Activated naive CD8-positive, alpha-beta T cell treated with anti-CD3 and anti-CD28 coated beads for 36 hours (primary cell): ENCODE measurements at places on chromosomes 1 and 21. TPM values are rescaled to one million over a fixed set of nuclear protein-coding genes. Genes with fewer than 3 reads are reported as not detected.
A peak's percentile ranks its signal among the peaks of the same experiment; 100 is the strongest.

GRCh38 chr1:75132812-75133619 is 1.2 kb upstream of the LHX8 start:
- no peak overlapping the region for H3K4me3 ChIP-seq
- DNase-seq, result no peak
- peaks cover 99% of the 10 kb centered on the region for H3K27me3 ChIP-seq
- H3K36me3 ChIP-seq, result peaks cover 3% of the 10 kb centered on the region

PTGS2 gene
- 0.21 TPM for total RNA-seq

RPL22 gene
- 486 TPM for total RNA-seq

GRCh38 chr1:198270273-198270828 is 113.6 kb downstream of the NEK7 start:
- no peak for DNase-seq
- H3K4me1 ChIP-seq, result peaks cover 18% of the 10 kb centered on the region
- H3K36me3 ChIP-seq, result peaks cover 5% of the 10 kb centered on the region

DNA sequence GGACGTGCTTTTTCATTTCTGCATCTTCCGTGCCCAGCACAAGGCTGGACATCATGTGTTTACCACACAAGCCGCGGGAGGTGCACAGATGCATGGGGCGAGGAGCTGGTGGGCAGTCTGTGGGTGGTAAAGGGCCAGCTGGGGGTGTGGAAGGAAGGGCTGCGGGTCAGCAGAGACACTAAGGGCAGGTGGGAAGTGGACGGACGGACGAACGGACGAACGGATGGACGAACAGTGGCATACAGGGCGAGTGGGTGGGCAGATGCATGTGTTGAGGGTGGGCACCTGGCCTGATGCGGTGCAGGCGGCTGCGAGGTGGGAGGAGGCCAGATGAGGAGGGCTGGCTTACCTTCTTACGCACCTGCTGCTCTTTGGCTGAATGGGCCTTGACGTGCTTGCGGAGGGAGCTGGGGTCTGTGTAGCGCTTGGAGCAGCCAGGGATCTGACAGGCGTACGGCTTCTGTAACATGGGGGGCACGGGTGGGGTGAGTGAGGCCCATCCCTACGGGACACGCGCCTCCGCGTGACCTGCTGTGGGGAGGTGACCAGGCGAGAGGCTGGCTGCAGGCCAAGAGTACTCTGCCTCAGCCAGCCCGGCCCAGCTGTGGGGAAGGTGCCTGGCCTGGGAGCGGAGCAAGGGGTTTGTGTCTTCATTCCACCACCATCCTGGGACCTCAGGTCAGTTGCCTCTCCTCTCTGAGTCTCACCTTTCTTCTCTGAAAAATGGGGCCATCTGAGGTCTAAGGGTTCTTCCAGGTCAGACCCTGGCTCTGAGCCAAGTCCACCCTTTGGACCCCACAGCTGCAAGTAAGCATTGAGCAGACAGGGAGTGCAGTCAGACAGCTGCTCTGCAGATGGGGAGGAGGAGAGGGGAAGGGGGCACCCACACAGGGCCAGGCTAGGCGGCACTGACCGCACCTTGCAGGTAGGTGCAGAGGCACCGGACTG is 65.5 kb downstream of the DMRTB1 start:
- H3K27ac ChIP-seq, result no peak overlapping the region
- H3K4me1 ChIP-seq, result no peaks in the 10 kb centered on the region
- H3K4me3 ChIP-seq, result no peak overlapping the region

AVPR1B gene
- total RNA-seq, result not detected

ZNF684 gene
- 6.2 TPM for total RNA-seq

DNA sequence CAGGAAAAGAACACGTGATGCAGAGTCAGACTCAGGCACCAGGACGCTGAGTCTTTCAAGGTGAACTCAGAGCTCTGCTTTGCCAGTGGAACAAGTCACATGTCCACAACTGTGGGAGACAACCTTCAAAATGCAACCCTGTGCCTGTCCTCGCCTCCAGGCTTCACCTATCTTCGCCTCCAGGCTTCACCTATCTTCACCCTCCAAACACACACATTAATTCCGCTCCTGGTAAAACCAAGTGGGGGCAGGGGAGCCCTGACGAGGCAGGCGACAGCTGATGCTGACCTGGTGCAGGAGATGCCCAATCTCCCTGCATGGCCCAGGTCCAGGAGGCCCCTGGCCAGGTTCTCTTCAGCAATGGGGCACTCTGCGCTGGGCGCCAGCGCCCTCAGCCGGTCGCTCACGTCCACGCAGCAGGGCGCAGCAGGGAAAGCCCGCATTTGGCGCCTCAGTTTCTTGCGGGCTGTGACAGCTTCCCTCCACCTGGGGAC is 28.0 kb upstream of the LSS start:
- no peak overlapping the region for H3K27ac ChIP-seq
- peaks cover 41% of the 10 kb centered on the region for H3K36me3 ChIP-seq
- DNase-seq, result no peak
- H3K4me1 ChIP-seq, result peaks cover 18% of the 10 kb centered on the region
- no peaks in the 10 kb centered on the region for H3K27me3 ChIP-seq

DNA sequence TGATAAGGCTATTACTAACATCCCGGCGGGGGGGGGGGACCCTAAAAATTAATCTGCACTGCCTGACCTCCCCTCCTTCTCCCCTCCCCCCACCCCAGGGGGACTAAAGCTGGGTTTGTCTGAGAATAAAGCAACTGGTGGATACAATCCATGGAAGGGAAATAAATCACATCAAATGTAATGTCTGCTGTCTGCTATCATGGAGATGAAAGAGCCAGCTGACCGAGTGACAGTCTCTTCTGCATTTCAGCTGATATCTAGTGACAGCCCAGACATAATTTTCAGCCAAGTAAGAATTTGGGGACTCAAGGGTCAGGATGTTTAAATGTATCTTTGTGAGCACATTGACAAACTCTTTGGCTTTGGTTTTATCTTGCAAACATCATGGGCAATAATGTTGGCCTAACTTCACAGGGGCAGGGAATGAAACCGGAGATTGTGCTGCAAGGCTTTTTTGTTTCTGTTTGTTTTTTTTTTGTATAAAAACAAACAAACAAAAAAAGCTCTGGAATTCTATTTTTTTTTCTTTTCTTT is 44.7 kb downstream of the HTR6 start:
- peaks cover 21% of the 10 kb centered on the region for H3K4me1 ChIP-seq
- DNase-seq, result no peak
- no peak overlapping the region for H3K27ac ChIP-seq
- no peaks in the 10 kb centered on the region for H3K27me3 ChIP-seq
- no peak overlapping the region for H3K4me3 ChIP-seq

GRCh38 chr1:86068271-86068721 is 88.3 kb downstream of the COL24A1 start:
- no peak overlapping the region for H3K4me3 ChIP-seq
- H3K27me3 ChIP-seq, result peaks cover 8% of the 10 kb centered on the region
- no peak for DNase-seq
- no peaks in the 10 kb centered on the region for H3K36me3 ChIP-seq
- H3K4me1 ChIP-seq, result no peaks in the 10 kb centered on the region
- no peak overlapping the region for H3K27ac ChIP-seq

DNA sequence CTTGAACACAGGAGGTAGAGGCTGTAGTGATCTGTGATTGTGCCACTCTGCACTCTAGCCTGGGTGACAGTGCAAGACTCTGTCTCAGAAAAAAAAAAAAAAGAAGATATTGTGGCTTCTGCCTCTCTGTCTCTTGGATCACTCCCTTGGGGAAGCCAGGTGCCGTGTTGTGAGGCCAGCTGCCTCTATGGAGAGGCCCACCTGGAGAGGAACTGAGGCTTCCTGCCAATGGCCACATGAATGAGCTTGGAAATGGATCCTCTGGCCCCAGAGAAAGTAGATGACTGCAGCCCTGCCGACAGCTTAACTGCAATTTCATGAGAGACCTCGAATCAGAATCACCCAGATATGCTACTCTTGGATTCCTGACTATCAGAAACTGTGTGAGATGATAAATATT is 19.7 kb upstream of the AK2 start:
- no peak overlapping the region for H3K27ac ChIP-seq
- H3K27me3 ChIP-seq, result no peaks in the 10 kb centered on the region
- H3K4me3 ChIP-seq, result no peak overlapping the region

- H3K4me1 ChIP-seq, result peaks cover 5% of the 10 kb centered on the region
- no peak overlapping the region for H3K27ac ChIP-seq
- peaks cover 4% of the 10 kb centered on the region for H3K36me3 ChIP-seq
- H3K27me3 ChIP-seq, result no peaks in the 10 kb centered on the region
Observed at GRCh38 chr1:51664421-51665240, 47.7 kb downstream of the OSBPL9 start.

GRCh38 chr1:59007820-59008598 is 224.2 kb upstream of the JUN start:
- no peaks in the 10 kb centered on the region for H3K36me3 ChIP-seq
- H3K4me3 ChIP-seq, result no peak overlapping the region
- H3K27me3 ChIP-seq, result peaks cover 6% of the 10 kb centered on the region
- DNase-seq, result peak; percentile 61

DNA sequence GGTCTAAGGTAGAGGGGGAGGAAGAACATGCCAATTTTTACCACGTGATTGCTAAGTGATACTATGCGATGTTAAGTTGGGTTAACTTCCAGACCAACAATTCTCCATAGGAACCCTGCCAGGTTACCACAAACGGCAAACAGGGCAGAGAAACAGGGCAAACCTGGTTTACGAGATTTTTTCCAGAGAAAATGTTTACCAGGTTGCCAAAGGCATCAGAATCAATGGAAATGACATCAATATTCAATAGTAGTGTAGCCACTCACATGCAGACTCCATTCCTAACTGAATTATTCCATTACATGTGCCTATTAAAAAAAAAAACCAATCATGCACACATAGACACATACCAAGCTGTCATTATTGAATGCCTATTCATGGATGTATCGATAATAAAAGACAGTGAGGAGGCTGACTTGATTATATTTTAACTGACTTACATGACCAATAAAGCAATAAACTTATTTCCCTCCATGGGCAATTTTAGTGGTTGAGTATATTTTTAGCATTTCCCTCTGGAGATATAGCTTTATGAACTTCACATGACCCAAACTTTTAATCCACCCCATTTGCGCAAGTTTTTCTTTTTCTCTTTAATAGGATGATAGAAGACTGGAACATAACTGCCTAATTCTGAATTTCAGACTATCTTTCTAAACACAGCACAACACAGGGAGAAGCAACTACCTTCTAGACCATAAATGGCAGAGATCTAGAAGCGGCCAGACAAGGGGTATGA is 40.5 kb upstream of the KCNE1 start:
- H3K4me3 ChIP-seq, result no peak overlapping the region
- H3K27ac ChIP-seq, result peak overlapping the region; percentile 54
- H3K27me3 ChIP-seq, result no peaks in the 10 kb centered on the region
- peaks cover 11% of the 10 kb centered on the region for H3K4me1 ChIP-seq

- no peaks in the 10 kb centered on the region for H3K4me1 ChIP-seq
- H3K4me3 ChIP-seq, result no peak overlapping the region
- no peak for DNase-seq
- no peaks in the 10 kb centered on the region for H3K27me3 ChIP-seq
- no peaks in the 10 kb centered on the region for H3K36me3 ChIP-seq
Observed at GRCh38 chr21:42027085-42027821, 17.1 kb upstream of the ZBTB21 start.

DNA sequence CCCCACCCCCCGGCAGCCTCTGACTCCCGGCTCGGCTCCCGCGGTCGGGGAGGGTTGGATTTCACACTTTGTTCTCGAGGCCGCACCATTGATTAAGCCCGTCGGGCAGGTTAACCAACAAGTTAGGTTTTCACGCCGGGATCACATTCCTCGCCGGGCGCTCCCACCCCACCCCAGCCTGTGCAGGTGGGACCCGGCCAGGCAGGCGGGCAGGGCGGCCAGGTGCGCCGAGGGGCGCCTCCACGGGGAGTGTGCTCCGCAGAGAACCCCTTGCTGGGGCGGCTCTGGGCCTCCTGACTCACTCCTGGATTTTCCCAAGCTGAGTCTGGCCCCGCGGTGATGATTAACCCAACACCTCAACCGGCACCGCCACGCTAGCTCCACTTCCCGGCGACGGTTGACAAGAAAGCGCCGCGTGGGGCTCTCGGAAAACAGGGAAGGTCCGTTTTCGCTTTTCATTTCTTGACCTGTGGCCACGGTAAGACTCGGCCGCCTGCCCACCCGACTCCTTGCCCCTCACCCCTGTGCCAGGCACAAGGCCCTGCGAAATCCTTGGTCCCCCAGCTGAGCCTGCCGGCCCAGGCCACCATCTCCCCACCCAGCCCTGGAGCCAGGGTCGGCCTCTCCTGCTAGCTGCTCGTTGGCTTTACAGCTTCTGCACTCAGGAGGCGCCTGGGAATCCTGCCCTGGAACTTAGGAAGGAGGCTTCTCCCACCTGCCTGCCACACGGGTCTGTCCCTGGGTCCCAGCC is 8.8 kb upstream of the TTLL10 start:
- H3K27ac ChIP-seq, result no peak overlapping the region
- H3K4me1 ChIP-seq, result peaks cover 1% of the 10 kb centered on the region
- no peak overlapping the region for H3K4me3 ChIP-seq
- no peaks in the 10 kb centered on the region for H3K36me3 ChIP-seq
- H3K27me3 ChIP-seq, result no peaks in the 10 kb centered on the region
- DNase-seq, result no peak

SLC5A3 gene
- 12.4 TPM for total RNA-seq

DNA sequence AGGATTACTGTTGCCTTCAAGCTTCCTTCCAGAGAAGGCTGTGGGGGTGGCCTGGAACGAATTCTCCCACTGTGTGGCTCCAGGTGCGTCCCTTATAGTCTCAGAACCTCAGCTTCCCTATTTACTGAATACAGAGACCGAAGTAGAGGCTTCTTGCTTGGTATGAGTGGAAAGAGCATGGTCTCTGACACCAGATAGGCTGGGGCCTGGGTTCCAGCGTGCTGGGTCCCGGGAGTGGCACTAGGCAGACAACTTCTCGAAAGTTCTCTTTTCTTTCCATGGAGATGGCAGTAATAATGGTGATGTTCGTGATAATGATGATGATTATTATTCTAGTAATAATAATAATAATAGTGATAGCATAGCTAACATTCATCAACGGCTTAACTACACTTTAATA is 161.7 kb downstream of the PTPRU start:
- H3K36me3 ChIP-seq, result no peaks in the 10 kb centered on the region
- DNase-seq, result no peak
- H3K27me3 ChIP-seq, result peaks cover 3% of the 10 kb centered on the region
- no peaks in the 10 kb centered on the region for H3K4me1 ChIP-seq
- H3K4me3 ChIP-seq, result no peak overlapping the region

DNA sequence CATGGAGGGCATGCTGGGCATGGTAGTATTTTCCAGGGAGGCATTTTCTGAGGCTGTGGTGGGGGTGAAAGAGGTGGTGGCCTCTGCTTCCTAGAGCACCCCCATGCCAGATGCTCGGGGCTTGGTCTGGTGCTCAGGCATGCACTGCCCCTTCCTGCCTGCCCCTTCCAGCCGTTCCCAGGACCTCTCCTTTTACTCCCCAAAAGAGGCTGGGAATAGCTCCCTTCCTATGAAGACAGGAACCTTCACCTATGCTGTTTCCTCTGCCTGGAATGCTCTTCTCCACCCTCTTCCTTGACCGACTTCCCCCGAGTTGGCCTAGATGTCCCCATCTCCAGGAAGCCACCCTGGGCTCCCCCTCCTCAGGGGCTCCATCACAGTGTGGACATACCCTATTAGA is 9.1 kb downstream of the EDN2 start:
- no peak overlapping the region for H3K4me3 ChIP-seq
- H3K27ac ChIP-seq, result no peak overlapping the region
- H3K4me1 ChIP-seq, result no peaks in the 10 kb centered on the region
- DNase-seq, result no peak
- H3K27me3 ChIP-seq, result no peaks in the 10 kb centered on the region
